ENCODE measurements at places on chromosomes 12 and 14. TPM values are rescaled to one million over a fixed set of nuclear protein-coding genes. Genes with fewer than 3 reads are reported as not detected.
A peak's percentile ranks its signal among the peaks of the same experiment; 100 is the strongest.

DNA sequence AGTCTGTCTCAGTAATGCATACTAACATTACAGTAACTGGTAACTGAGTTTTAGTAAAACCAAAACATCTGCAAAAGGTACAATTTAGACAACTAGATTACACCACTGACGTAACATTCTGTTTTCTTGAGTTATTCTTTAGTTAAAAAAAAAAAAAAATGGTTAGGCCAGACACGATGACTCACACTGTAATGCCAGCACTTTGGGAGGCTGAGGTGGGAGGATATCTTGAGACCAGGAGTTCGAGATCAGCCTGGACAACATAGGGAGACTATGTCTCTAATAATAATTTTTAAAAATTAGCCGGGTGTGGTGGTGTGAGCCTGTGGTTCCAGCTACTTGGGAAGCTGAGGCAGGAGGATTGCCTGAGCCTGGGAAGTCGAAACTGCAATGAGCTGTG is 34.1 kb downstream of the AP5M1 start:
- no peaks in the 10 kb centered on the region for H3K4me1 ChIP-seq
- DNase-seq: no peak
- no peak overlapping the region for H3K4me3 ChIP-seq
- no peaks in the 10 kb centered on the region for H3K27me3 ChIP-seq
- H3K27ac ChIP-seq: no peak overlapping the region

DNA sequence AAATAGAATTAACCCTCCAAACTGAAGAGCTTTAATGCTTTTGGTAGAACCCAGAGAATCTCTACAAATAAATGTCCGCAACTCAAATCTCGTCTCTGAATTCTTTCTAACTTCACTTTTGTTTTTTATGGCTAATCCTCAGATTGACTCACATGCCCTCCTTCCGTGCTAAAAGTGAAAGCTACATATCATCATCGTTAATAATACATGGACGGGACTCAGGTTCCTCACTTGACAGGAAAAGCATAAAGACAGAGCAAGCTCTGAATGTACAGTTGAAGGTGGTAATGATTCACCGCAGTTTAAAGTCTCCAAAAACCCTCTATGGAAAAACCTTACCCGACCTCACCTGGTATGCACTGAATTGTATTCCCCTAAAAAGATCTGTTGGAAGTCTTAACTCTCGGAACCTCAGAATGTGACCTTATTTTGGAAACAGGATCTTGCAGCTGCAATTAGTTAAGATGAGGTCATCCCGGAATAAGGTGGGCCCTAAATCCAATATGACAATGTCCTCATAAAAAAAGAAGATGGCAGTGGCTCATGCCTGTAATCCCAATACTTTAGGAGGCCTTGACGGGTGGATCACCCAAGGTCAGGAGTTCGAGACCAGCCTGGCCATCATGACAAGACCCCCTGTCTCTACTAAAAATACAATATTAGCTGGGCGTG is 147.4 kb upstream of the FOXN3 start:
- H3K27me3 ChIP-seq: no peaks in the 10 kb centered on the region
- no peaks in the 10 kb centered on the region for H3K36me3 ChIP-seq
- no peak overlapping the region for H3K4me3 ChIP-seq

- H3K4me3 ChIP-seq: no peak overlapping the region
- H3K36me3 ChIP-seq: peaks cover 7% of the 10 kb centered on the region
- H3K27me3 ChIP-seq: no peaks in the 10 kb centered on the region
- no peaks in the 10 kb centered on the region for H3K4me1 ChIP-seq
- DNase-seq: no peak
Observed at GRCh38 chr14:90281756-90282155, 25.4 kb downstream of the PSMC1 start.

- H3K27ac ChIP-seq: peak overlapping the region; percentile 45
- H3K36me3 ChIP-seq: no peaks in the 10 kb centered on the region
- DNase-seq: no peak
- peak overlapping the region; percentile 79 for H3K4me3 ChIP-seq
- no peaks in the 10 kb centered on the region for H3K27me3 ChIP-seq
Observed at GRCh38 chr14:103124501-103125001, 1.3 kb downstream of the TNFAIP2 start.

Gene TMEM63C
- total RNA-seq: 0.74 TPM

DNA sequence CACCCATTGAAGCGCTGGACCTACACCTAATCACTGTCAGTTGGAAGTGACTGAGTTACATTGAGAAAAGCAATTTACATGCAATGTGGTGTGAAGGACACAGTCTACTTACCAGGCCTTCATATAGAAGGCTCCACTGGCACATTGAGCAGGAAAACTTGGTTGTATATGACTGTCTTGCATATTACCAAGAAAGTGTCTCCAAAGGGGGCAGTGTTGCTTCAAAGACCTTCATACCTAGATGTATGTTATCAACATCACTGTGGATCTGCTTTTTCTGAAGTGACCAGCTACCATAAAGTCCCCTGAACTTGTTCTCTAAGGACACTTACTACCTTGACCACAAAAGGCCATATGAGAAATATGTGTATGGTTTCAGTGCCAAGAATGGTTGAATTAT is 64.1 kb downstream of the NELL2 start:
- H3K27ac ChIP-seq: no peak overlapping the region
- H3K4me3 ChIP-seq: no peak overlapping the region
- no peaks in the 10 kb centered on the region for H3K27me3 ChIP-seq
- no peak for DNase-seq
- H3K36me3 ChIP-seq: no peaks in the 10 kb centered on the region

DNA sequence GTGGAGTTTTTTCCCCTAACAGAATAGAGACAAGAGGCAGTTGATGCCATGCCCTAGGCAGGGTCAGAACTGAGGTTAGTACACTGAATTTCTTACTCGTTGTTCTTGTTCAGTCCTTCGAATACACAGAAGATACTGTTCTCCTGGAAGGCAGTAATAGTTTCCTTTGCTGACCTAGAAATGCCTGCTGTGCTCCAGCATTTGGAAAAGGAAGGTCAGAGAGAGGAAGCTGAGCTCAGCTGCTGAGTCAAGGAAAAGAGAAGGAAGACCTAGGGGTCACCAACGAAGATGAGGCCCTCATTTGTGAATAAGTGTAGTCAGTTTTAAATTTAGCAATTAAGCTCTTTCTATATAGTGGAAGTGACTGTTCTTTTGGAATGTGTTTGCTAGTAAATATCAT is 100.1 kb downstream of the CRADD start:
- no peak overlapping the region for H3K4me3 ChIP-seq
- H3K4me1 ChIP-seq: no peaks in the 10 kb centered on the region
- no peaks in the 10 kb centered on the region for H3K36me3 ChIP-seq
- H3K27ac ChIP-seq: no peak overlapping the region
- H3K27me3 ChIP-seq: no peaks in the 10 kb centered on the region

DNA sequence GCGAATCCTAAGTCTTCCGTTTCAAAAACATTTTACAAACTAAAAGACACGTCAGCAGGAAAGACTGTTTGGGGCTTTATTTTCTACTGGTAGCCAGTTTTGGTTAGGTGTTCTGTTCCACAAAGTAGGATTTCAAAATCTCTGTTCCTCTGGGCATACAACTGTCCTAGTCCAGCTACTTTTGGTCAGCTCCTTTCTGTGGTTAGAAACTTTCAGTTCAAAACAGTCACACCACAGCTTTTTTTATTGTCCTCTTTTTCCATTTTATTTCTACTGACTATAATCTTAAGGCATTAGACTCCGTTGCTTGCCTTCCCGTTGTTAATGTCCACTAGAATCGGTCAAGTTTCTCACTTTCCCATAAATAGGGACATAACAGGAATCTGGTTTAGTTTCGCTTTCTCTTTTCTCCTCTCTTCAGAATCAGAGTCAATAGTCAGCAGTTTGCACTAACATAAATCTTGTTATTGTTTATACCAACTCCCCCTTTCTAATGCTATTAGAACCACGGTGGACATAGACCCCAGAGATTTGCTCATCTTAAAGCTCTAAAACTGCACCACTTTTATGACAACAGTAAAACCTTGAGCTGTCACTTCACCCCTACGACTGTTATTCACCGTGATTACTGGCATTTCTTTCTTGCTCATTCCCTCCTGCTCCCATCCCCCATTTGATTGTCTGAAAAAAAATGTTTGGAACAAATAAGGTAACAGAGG is 41.5 kb upstream of the NPAS3 start:
- H3K27me3 ChIP-seq: no peaks in the 10 kb centered on the region
- no peak overlapping the region for H3K27ac ChIP-seq
- H3K4me3 ChIP-seq: no peak overlapping the region

DNA sequence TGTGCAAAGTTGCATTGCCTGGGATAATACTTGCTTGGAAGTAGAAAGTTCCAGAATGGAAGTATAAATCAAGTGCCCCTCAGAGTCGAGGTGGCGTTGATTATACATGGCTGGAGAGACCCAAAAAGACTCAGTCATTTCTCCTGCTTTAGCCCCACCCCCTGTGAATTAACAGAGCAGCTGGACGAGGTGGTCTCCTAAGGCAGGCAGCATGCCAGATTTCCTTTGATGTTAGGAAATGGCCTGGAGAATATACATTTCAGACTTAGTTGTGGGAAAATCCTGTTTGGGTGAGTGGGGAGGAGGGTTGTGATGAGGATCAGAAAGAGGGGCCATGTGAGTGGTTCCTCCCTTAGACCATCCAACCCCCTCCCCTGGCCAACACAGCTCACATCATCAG is 406.1 kb upstream of the TMPO start:
- H3K4me1 ChIP-seq: no peaks in the 10 kb centered on the region
- H3K36me3 ChIP-seq: no peaks in the 10 kb centered on the region
- H3K27ac ChIP-seq: no peak overlapping the region
- no peak overlapping the region for H3K4me3 ChIP-seq
- H3K27me3 ChIP-seq: no peaks in the 10 kb centered on the region

Gene CPNE6
- 0.13 TPM for total RNA-seq

Gene POTEG
- total RNA-seq: 1.7 TPM

DNA sequence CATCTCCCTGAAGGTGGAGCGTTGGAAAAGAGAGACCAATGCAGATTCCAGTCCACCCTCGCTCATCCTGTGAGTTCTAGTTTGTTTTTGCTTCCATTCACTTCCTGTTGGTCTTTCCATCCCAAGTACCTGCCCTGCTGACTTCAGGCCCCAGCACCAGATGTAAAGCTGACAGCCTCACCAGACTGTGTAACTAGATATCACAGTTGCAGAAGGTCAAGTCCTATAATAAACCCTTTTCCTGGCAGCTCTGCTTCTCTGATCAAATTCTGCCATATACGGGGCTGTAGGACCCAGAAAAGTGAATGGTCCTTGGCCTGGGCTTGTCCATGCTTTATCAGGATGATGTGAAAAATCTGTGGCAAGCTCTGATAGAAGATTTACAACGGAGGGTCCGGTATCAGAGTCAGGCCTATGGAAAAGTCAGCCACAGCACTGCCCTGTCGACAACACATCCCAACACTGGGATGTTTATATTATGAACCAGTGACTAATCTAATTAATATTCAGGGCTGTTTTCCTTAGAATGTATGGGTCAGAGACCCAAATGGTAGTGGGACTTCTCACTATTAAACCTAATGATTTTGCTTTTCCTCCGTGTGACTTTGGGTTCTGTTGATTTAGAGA is 42.1 kb downstream of the CCDC175 start:
- no peak for DNase-seq
- H3K4me3 ChIP-seq: no peak overlapping the region
- H3K36me3 ChIP-seq: no peaks in the 10 kb centered on the region
- H3K27ac ChIP-seq: no peak overlapping the region
- H3K27me3 ChIP-seq: no peaks in the 10 kb centered on the region

- no peak for DNase-seq
- H3K4me3 ChIP-seq: no peak overlapping the region
Observed at GRCh38 chr12:72082986-72083820, 144.6 kb downstream of the TPH2 start.

Gene FAM222A
- 0.37 TPM for total RNA-seq

- no peak for DNase-seq
- H3K27ac ChIP-seq: no peak overlapping the region
- H3K36me3 ChIP-seq: no peaks in the 10 kb centered on the region
- peaks cover 37% of the 10 kb centered on the region for H3K4me1 ChIP-seq
- H3K4me3 ChIP-seq: no peak overlapping the region
Observed at GRCh38 chr14:68395604-68396003, 397.3 kb downstream of the ZFP36L1 start.

- no peak overlapping the region for H3K27ac ChIP-seq
- no peak for DNase-seq
- H3K4me1 ChIP-seq: no peaks in the 10 kb centered on the region
Observed at GRCh38 chr12:90757957-90758356, 197.0 kb downstream of the CCER1 start.

DNA sequence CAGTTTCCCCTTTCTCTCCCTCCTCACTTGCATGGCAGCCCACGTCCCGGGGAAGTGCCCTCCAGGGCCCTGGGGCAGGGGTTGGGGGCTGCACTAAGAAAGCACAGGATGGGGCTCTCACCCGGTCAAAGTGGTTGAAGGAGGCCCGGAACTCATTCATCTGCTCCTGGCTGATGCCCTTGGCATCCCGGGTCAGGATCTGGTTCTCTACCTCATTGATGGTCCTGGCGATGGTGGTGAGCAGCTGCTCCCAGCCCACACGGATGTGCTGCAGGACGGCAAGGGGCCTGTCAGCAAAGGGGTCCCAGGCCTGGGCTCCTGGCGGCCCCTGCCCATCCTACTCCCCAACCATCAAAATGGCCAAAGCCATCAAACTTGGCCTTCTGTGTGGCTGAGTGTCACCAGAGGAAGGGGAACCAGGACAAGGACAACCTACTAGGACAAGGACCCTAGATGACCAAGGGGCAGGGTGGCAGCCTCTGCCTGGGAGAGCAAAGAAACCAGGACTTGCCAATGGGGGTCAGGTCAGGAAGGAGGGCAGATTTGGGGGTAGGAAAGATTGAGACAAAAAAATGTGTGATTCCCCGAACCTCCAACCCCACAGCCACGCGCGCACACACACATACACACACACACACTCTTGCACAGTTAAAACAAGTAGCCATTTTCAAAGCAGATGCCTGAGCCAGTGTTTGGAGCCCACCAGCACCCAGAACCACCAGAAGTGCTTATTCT is 87.1 kb upstream of the ZFP36L1 start:
- no peaks in the 10 kb centered on the region for H3K36me3 ChIP-seq
- no peak overlapping the region for H3K27ac ChIP-seq
- H3K4me3 ChIP-seq: no peak overlapping the region
- no peaks in the 10 kb centered on the region for H3K27me3 ChIP-seq
- no peak for DNase-seq
- H3K4me1 ChIP-seq: no peaks in the 10 kb centered on the region

- peaks cover 3% of the 10 kb centered on the region for H3K4me1 ChIP-seq
- H3K36me3 ChIP-seq: no peaks in the 10 kb centered on the region
- H3K27me3 ChIP-seq: no peaks in the 10 kb centered on the region
- no peak overlapping the region for H3K4me3 ChIP-seq
- DNase-seq: no peak
Observed at GRCh38 chr12:123808167-123808566, 46.1 kb downstream of the DNAH10 start.

Gene TRHDE
- not detected for total RNA-seq

Gene AKAP3
- total RNA-seq: 1.5 TPM

Gene CCDC177
- not detected for total RNA-seq

GRCh38 chr12:112214064-112214463 is 88.7 kb downstream of the TRAFD1 start:
- peaks cover 5% of the 10 kb centered on the region for H3K36me3 ChIP-seq
- no peak overlapping the region for H3K4me3 ChIP-seq
- DNase-seq: no peak
- H3K4me1 ChIP-seq: peaks cover 13% of the 10 kb centered on the region
- H3K27ac ChIP-seq: no peak overlapping the region
- H3K27me3 ChIP-seq: no peaks in the 10 kb centered on the region

Data from GM12878 (cell line).